ENCODE measurements at places on chromosomes 7 and 10.

GRCh38 chr10:19247843-19248242 is 199.2 kb downstream of the MALRD1 start:
- DNase-seq: no peak

GRCh38 chr10:76509446-76509845 is 1078.0 kb downstream of the LRMDA start:
- no peak for DNase-seq

DNA sequence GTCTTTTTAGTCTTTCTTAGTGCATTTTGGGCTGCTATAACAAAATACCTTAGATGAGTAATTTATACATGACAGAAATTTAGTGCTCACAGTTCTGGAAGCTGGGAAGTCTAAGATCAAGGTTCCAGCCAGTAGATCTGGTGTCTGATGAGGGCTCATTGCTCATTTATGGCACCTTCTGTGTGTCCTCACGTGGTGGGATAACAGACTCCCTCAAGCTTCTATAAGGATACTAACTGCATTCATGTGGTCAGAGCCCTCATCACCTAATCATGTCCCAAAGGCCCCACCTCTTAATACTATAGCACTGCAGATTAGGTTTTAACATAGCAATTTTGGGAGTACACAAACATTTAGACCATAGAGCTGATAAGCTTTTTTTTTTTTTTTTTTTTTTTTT is 80.4 kb downstream of the ZNRF2 start:
- DNase-seq: no peak

DNA sequence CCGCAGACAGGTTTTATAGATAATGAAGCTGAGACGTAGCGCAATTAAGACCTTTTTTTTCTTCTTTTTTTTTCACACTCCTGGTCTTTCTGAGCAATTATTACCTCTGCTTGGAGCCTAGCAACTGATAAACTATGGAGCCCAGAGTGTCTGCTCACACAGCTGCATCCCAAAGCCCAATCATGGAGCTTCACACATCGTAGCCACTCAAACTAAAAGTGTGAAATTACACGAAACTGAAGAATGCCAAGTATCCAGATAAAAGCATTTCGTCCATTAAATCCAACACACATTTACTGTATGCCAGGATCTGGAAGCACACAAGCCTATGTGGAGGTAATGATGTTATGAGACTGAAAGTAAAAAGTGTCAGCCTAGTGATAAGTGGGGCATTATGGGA is 97.6 kb downstream of the NRP1 start:
- DNase-seq: no peak

DNA sequence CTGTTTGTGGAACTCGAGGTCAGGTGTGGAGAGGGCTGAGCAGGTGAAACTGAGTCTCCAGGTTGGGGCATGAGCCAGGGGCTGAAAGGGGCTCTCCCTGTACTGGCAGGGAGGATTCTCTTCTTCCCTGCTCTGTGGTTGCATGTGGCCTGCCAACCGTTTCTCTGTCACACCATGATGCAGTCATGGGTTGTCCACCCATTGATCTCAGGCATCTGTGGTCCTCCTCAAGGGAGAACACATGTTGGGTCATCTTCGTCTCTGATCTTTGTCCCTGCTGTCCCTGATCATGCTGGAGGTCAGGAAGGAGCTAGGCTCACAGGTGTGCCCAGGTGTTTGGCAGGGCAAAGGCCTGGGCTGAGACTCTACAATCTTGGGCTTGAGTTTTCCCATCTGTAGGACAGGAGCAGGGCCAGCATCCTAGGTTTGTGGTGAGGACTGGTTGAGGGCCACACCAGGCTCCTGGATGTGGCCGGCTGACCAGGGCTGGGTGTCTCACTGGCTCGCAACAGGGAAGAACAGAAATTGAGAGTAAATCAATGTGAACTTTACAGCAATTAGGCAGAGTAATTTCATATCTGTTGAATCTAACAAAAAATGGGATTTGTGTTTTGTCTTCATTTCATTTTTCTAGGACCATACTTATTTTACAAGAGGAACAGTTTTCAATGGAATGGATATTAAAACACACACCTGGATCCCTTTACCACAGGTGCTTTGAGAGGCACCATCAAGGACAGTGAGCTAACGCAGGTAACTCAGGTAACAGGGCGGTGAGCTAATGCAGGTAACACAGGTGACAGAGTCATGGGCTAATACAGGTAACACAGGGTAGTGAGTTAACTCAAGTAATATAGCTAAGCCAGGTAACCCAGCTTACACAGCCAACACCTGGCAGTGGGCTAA is 58.5 kb upstream of the IGFBP3 start:
- DNase-seq: no peak

DNA sequence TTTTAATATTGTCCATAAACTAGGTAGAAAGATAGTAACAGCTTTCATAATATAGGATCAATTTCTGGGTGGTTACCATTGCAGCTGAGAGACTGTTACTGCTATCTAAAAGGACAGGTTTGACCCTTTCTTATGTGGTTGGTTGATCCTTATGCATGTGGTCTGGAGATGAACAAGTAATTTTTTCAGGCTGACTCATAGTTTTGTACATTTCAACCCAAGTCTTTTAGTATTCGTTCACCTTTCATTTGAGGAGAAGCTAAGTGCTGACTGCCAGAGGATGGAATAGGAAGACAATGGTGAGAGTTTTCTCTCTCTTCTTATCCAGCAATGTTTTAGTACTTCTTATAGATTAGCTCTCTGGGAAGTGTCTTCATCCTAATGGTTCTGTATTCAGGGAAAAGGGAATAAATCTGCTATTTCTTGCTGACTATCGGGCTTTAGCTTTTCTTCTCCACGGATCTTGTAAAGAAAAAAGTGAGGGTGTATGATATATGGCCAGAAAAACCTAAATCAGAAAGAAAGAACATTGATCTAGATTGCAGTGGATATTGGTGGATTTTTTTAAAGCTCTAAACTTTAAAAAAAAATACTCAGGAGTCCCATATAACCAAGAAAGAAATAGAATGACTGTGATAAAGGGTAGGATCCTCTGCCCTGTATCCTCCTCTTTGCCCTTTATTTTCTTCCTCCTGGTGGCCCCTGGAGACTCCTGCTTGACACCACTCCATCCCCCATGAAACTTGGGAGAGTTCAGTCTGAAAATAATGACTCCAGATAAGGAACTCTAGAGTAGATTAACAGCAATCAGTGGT is 88.0 kb downstream of the CPED1 start:
- DNase-seq: no peak

DNA sequence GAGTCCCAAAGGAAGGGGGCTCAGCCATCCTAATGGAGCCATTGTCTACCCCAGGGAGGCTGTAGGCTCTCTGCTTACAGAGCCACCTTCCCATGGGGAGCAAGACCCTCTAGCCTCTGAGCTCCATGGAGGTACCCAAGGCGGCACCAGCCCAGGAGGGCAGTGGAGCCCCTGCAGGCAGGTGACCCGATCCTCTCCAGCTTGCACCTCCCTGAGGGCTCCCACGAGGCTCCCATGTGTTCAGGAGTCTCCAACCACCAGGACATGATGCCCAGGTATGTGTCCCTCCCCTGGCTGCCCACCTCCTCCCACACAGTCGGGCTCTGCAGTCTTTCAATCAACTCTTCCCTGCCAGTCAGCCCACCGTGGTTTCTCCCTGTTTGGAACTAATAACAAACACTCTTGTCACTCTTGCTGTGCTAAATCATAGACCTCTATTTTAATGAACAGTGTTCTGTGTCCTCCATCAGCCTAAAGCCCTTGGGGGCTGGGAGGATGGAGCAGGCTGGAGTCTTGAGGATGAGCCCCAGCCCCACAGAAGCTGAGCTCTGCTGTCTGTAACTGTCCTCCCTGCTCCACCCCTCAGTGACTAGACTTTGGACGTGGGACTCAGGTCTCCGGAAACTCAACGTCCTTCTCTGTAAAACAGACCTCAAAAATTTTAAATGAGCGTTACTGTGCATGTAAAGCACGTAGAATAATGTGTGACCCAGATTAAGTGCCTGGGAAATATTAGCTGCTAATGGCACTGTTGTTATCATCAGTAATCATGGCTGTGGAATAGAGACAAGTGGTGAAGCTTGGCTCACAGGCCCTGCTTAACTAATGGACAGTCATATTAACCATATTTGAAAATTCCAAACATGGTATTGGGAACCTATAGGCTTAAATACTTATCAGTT is 298.9 kb downstream of the WDR37 start:
- no peak for DNase-seq

DNA sequence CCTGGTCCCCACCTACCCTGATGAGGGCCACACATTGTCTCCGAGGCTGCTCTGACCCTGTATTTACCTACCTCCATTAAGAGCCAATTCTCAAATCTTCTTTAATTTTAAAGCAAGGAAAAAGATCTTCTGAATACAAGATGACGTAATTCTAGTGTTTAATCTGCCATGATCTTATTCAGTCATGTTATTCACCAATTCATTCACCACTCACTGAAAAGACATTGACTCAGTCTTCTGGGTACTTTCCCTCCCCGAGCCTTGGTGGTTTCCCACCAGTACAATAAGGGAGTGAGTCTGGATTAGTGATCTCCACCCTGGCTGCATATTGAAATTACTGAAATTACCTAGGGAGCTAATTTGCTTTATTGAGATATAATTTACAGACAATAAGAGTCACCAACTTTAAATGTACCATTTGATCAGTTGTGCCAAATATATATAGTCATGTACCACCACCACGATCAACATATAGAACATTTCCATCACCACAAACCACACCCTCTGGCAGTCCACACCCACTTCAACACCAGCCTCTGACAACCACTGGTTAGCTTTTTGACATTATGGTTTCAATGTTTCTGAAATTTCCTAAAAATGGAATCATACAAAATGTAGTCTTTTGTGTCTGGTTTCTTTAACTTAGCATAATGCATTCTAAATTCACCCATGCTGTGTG is 117.5 kb upstream of the UNC5B start:
- DNase-seq: no peak

DNA sequence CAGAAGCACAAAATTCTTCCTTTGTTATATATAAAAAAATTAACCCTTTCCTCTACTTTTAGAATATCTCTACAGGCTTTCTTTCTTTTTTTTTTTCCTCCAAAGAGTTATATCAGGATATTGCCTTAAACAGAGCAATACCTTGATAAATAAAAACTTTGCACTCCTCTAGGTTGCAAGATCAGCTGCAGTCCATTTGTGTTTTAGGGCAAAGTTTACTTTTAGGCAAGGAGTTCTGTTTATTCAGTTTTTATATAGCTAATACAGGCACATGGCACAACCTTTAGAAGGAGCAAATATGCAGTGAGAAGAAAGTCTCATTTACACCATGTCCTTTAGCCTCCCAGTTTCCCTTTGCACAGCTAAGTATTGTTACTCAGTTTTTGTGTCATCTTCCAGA is 10.3 kb downstream of the LRMDA start:
- no peak for DNase-seq

GRCh38 chr10:77946084-77946483 is 19.5 kb upstream of the DLG5 start:
- DNase-seq: no peak

DNA sequence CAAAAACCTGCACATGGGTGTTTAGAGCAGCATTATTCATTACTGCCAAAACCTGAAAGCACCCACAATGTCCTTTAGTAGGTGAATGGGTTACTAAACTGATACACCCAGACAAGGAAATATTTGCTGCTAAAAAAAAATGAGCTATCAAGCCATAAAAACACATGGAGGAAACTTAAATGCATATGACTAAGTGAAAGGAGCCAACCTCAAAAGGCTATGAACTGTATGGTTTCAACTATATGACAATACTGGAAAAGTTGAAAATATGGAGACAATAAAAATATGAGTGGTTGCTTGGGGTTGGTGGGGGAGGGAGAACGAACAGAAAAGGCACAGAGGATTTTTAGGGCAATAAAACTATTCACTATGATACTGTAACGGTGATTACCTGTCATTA is 291.0 kb downstream of the TNS3 start:
- no peak for DNase-seq

- DNase-seq: no peak
These were observed 21.7 kb downstream of the RNF32 start for GRCh38 chr7:156662277-156662676.

GRCh38 chr10:51815723-51816122 is 116.3 kb upstream of the CSTF2T start:
- DNase-seq: no peak

DNA sequence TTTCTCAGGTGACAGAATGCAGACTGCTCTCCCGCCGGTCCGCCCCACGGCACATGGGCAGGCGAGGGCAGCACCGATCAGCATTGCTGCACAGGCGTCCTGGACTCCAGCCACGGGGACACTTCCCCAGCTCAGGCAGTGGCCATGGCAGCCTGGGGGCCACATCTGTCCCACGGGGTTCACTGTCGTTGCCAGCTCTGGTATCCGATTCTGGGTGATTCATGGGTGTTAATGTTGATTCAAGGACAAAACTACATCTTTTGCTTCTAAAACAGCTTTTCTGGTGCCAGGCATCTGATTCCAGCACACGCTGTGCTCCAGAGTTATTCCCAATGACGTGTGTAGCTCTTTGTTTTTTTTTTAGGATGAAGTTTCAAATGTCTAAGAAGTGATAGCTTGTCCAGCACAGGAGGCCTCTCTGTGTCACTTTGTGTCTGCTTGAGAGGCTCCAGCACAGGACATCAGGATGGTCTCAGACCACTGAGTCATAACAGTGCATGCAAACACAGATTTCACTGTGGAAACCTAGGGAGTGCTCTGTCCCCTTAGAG is 218.0 kb downstream of the WDR37 start:
- DNase-seq: no peak

All from NCI-H1105 (cell line).